Effector CD8-positive, alpha-beta T cell (primary cell): ENCODE measurements at places on chromosomes 2 and 18.

GRCh38 chr18:36757081-36757480, 71.7 kb downstream of the TPGS2 start:
- DNase-seq: no peak

- DNase-seq: no peak
Measured at GRCh38 chr2:98404556-98405250, 40.0 kb upstream of the INPP4A start.

DNA sequence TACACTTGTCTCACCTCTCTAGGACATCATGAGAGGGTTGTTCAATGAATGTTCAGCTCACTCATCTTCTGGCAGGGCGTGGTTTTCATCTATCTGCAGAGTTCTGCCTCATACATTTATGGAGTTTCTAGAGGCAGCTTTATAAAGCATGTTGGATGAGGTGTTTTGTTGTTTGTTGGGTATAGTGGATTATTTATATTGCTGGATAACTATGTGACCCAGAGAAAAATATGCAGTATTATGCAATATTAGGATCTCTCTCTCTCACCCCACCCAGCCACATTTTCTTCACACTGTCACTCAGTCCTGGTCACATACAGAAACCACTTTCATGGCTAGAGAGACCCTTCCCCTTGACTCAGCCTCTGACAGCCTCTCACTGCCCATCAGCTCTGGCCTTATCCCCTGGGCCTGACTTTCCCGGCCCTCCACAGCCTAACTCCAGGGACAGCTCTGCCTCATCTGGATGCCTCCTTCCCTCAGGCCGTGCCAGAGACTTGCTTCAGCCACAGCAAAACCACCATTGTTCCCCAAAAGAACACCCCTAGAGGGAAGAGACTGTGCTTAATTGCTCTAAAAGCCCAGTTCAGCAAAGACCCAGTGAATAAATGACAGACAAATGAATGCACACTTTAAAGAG, 260.3 kb downstream of the MYCN start:
- no peak for DNase-seq

DNA sequence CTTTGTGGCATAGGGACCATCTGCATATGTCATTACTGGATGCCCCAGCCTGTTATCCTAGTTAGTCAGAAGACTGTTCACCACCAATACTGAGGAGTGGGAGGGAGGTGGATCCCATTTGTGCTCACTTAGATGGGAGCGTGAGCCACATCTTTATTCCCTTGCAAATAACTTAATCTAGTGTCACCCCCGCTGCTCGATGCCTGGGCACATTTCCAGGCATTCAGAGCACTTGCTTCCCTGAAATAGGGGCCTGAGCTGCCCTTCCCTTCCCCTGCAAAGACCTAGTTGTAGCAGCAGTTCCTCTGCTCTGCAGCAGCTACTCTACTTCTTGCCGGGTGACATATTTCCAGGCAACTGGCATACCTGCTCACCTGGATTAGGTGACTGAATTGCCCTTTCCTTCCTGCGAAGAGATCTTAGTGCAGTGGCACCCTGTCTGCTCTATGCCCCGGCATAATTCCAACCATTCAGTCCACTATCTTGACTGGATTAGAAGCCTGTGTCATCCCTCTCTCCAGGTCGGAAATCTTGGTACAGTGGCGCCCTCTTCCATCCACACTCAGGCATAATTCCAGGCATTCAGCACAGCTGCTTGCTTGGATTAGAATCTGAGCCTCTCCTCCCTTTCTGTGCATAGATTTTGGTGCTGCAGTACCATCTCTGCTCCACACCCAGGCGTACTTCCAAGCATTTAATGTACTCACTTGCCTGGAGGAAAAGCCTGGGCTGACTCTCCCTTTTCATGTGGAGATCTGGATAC, 1389.1 kb upstream of the TMEFF2 start:
- no peak for DNase-seq

DNA sequence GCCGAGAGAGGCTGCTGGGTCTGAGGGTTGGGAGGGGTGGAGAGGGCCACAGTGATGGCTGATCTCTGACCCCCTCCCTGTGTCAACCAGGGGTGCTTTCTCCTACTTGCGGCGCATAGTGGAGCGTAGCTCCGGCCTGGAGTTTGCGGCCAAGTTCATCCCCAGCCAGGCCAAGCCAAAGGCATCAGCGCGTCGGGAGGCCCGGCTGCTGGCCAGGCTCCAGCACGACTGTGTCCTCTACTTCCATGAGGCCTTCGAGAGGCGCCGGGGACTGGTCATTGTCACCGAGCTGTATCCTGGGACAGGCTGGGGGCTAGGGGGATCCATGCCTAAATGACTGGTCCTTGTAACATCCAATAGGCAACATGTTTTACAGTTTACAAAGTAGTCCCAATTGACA, 20.9 kb upstream of the GMPPA start:
- DNase-seq: no peak

DNA sequence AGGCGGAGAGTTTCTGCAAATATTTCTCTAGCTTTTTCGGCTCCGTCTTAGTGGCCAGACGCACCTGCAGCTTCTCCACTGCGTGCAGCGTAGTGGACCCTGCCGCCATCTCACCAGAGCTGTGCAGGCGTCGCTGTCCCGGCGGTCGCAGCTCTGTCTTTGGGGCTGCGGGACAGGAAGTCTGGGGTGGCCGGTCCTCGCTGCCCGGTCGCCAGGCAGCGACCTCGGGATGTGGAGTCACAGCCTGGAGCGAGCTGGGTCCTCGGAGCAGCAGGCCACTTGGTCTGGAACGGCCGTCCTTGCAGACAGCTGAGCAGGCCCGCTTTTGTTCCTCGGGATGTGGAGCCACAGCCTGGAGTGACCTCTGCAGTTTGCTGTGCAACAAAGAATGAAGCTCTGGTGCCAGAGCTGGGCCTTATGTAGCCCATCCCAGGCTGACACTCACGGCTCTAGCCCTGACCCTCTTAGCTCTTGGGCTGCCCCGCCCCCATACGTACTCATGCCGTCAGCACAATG, at the start of gene ELOA2:
Gene ELOA2 (minus strand): TSS at position 466 of the 516 bp plus-strand sequence. CDS start 357 bp downstream, at position 109.
- DNase-seq: no peak

- no peak for DNase-seq
Measured at GRCh38 chr18:48028081-48028480, 97.6 kb upstream of the SMAD2 start.

GRCh38 chr2:15425712-15426111, 135.4 kb downstream of the NBAS start:
- DNase-seq: no peak

DNA sequence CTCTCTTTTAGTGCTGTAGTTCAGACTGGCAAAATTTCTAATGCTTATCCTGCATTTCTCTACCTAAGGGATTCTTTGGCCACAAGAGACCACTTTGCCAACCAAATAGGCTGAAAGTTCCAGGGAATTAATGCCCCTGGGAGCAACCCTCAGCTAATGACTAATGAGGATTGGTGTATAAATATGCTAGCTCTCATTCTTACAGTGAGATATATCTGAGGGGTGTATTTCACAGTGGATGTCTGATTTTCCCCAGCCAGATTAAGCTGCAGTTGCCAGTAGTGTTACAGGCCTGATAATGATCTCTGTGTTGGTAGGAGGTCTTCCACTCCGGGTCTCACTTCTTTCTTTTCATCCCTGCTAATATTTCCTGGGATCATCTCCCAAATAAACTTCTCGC, 90.4 kb downstream of the GULP1 start:
- DNase-seq: no peak

GRCh38 chr2:69554981-69555380, 88.6 kb downstream of the AAK1 start:
- DNase-seq: no peak

DNA sequence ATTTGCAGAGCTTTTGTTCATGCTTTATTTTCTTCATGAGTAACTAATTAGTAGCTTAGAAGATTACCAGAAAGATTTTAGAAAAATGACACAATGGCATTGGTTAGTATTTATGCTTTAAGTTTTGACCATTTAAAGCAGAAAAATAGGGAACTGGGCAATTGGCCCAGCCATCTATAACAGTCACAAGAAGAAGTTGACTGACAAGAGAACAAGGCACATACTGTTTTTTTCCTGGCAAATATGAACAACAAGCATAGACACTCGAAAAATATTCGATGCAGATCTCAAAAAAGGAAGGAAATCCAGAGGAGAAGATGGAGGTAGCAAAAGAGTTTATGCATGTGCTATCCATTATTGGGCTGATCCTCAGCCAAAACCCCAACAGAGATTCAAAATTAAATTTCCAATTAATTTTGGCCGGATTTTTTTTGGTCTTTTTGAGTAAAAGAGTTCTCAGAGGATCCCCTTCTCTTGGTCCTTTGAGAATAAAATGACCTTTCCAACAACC, 200.8 kb upstream of the SLC35G4 start:
- DNase-seq: no peak

- DNase-seq: no peak
Measured at GRCh38 chr2:205435970-205436369, 246.3 kb upstream of the NRP2 start.

GRCh38 chr2:71067567-71068217, 756 bp upstream of the NAGK start:
- DNase-seq: no peak

- no peak for DNase-seq
Measured at GRCh38 chr18:10441472-10441871, 13.0 kb upstream of the APCDD1 start.

GRCh38 chr2:150034665-150035064, 447.1 kb upstream of the MMADHC start:
- DNase-seq: no peak

GRCh38 chr2:10249798-10250197, 52.9 kb upstream of the HPCAL1 start:
- no peak for DNase-seq

DNA sequence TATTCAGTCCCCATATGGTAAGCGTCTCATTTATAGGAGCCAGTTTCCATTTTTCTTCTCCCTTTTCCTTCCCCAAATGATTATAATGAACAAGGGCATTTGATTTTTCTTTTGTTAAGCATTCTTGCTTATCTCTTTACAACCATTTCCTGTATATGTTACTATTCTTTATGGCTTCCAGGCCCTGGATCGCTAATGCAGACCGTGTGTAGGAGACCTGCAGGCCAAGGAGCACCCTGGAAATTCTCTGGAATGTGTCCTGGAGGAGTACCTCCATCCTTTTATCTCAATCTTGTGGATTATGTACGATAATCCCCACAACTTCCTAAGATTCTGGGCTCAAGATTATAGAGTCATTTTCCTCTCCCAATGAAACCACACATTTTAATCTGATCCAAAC, 439.6 kb upstream of the MMADHC start:
- no peak for DNase-seq

GRCh38 chr2:238924796-238925195, 76.9 kb downstream of the TWIST2 start:
- no peak for DNase-seq

DNA sequence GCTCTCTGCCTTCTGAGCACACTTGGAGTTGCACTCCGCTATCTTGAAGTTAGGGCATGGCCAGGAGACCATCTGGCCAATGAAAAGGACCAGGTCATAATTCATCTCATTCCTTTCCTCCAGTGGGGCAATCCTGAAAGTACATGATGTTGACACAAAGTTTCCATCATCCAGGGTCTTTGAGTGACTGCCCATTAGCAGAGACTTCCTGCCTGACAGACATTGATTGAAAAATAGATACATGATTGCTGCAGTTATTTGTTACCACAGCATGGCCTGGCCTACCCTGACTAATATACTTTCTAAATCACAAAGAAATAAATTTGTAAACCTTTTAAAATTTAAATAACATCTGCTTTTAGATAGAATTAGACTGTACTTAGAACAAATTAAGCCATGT, 50.0 kb upstream of the SCG2 start:
- DNase-seq: no peak

DNA sequence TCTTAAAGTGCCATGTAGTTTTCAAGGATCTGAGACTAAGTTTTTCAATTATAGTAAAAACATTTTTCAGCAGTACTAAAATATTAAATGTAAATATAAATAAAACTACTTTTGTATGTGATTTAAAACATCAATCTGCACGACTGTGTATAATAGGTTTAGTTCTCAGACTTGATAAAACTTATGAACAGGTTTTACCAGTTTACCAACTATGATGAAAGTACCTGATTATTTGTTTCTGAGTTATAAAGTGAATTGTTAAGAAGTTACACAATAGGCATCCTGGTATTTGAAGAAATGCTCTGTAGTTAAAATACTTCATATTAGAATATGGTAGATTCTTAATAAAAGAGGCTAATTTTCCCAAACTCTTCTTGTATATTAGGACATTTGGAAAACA, 14.8 kb downstream of the RELCH start:
- no peak for DNase-seq

DNA sequence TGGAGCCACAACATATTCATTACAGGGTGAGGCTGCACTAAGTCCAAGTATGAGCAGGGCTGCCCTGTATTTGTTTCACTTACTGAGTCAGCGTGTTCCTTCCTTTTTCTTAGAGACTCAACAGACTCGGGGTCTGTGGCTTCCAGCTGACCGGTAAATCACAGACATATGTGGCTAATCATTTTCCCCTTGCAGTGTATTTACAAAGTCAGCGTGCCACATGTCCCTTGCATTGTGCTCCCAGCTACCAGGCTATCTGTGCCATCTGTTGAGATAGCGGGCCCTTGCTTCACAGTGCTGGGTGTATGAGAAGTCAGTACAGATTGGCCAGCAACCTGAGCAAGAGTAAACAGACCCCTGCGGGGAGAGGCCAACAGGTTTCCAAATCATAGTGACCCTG, 254.3 kb downstream of the LRRTM1 start:
- no peak for DNase-seq

DNA sequence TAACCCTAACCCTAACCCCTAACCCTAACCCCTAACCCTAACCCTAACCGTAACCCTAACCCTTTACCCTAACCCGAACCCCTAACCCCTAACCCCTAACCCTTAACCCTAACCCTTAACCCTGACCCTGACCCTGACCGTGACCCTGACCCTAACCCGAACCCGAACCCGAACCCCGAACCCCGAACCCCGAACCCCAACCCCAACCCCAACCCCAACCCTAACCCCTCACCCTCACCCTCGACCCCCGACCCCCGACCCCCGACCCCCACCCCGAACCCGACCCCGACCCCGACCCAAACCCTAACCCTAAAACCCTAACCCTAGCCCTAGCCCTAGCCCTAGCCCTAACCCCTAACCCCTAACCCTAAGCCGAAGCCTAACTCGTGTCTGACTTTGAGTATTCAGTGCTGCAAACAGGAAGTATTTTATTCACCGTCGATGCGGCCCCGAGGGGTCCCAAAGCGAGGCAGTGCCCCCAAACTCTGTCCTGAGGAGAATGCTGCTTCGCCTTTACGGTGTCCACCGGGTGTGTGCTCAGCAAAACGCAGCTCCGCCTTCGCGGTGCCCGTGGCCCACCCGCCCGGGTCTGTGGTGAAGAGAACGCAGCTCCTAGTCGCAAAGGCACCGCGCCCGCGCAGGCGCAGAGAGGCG, 36.0 kb downstream of the FAM110C start:
- no peak for DNase-seq

- no peak for DNase-seq
Measured at GRCh38 chr18:51998711-51999110, 341.3 kb upstream of the DCC start.

DNA sequence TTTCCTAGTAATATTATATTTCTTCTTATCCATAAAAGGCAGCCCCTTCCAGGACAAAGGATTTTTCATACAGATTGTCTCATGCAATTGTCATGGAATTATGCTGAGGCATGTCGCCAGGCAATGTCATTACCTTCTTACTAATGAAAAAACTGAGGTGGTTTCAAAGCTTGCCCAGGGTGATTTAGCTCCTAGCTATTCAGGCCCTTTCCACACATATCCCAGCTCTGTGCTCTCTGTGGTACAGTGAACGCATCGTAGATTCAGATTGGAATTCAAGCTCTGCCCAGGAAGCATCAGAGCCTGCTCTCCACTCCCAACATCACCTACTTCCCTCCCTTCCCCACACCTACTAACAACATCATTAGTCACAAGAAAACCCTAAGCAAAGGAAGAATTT, 60.1 kb downstream of the ATP8B1 start:
- no peak for DNase-seq
